COR-L47 (cell line): ENCODE measurements at places on chromosomes 7 and 10.

DNA sequence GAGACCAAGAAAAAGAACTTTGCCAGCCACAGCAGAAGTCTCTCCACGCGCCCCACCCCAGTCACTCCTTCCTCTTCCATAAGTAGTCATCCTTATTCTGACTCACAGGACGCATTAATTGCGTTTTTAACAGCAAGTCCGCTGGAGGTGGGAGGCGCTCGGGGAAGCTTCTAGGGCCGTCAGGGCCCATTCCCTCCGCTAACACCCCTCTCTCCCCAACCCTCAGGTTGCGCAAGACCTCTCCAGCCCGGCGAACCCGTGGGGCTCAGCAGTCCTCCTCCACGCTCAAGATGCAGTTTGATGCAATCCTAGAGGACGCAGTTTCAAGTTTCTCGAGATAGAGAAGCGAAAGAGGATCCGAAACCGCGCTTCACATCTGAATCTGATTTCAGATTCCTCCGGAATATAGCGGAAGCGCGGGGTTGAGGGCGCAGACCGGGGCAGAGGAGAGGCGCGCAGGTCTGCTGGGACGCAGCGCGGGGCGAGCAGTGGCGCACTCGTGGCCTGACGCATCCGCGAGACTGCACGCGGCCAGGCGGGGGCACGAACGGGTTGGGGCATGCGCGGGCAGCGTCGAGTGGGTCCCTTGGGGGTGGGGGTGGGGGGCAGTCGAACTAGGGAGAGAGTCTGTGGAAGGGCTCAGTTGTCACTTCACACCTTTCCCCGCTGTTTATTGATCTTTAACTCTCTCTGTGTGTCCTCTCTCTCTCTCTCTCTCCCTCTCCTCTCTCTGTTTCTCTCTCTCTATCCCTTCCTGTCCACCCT is 37.8 kb upstream of the PSAP start:
- peak; percentile 17 for DNase-seq

DNA sequence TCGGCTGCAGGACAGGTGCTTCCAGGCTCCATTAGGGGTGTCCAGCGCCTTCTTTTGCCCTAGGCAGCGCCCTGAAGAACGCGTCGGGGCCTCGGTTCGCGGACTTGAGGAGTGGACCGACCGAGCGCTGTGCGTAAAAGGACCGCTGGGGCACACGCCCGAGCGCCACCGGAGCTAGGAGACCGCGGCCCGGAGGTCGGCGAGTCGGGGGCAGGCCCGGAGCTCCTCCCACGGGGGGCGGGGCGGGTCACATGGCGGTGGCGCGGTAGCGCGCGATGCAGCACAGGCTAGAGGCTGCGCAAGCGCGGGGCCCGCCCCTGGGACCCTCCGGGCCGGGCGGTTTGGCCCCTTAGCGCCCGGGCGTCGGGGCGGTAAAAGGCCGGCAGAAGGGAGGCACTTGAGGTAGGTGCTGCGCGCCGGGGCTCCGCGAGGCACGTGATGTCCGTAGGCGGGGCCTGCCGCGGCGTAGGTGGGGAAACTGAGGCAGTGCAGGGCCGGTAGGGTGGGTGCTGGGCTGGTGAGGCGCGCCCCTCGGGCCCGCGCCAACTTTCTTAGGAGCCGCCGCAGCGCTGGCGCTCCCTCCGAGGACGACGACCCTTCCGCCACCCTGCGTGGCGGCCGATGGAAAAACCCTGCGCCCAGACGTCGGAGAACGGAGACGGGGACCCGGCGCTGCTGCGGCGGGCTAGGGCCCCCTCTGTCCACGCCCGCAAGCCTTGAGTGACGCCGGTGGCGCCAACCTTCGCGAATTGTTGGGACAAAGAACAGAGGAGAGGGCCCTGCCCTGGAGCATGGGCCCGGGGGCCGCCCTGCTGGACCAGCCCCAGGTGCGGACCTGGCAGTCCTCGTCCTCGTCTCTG is at the start of gene PRXL2A:
Gene PRXL2A (plus strand): TSS at position 310 of the 860 bp plus-strand sequence. CDS start 11,917 bp downstream, outside the sequence.
- peak; percentile 41 for DNase-seq

- no peak for DNase-seq
Measured at GRCh38 chr10:76440426-76440825, 1009.0 kb downstream of the LRMDA start.

DNA sequence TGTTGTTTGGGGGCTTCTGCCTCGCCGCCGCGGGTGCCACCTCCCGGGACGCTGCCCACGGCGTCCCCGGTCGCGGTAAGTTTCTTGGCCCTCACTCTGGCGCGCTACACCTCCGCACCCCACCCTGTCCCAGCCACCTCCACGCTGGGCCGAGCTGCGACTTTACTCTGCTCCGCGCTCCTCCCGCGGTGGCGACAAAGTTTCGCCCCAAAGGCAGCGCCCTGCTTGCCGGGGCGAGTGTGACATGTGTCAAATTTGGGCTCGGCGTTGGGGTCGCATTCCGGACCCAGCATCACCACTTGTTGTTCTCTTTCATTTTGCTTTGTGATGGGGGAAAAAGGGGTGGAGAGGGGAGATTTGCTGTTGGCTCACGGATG is 167.7 kb upstream of the PPP1R3A start:
- peak; percentile 36 for DNase-seq

DNA sequence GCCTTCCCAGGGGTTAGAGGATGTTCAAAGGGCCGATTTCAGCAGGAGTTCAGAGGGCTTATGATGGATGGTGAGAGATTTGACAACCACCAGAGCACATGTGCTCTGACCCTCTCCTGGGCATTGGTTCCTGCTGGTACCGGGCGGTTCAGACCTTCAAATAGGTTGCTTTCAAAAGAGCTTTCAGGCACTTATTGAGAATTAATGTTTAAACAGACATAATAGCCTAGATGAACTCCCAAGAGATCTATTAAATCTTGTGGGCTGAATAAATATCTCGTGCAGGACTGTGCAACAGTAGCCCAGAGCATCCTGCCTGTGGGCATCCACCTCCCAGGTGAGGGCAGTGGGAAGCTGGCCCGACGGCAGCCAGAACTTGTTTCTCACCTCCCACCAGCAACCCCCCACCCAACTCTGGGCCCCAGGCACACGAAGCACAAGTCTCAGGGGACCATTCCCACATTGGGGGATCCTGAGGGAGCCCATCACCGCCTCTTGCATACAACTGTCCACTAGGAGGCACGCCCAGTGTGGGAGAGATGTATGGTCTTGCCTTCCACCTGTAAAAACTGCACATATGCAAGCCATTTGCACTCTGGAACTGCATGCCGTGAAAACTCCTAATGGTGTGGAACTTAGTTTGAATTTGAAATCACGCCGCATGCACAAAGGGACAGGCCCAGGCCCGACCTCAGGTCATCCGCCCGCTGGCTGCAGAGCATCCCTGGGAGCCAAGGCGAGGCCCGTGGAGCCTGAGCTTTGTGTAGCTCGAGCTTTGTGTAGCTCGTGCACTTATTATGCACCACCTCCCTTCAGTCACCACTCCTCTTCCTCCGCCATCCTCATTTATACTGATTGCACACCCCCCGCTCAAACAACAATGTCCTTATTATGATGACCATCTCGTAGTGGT is 147.8 kb downstream of the ADCY1 start:
- DNase-seq = no peak

GRCh38 chr7:113087071-113087998 is 708 bp upstream of the GPR85 start:
- no peak for DNase-seq

- no peak for DNase-seq
Measured at GRCh38 chr10:5095687-5096086, 1.5 kb downstream of the AKR1C3 start.

DNA sequence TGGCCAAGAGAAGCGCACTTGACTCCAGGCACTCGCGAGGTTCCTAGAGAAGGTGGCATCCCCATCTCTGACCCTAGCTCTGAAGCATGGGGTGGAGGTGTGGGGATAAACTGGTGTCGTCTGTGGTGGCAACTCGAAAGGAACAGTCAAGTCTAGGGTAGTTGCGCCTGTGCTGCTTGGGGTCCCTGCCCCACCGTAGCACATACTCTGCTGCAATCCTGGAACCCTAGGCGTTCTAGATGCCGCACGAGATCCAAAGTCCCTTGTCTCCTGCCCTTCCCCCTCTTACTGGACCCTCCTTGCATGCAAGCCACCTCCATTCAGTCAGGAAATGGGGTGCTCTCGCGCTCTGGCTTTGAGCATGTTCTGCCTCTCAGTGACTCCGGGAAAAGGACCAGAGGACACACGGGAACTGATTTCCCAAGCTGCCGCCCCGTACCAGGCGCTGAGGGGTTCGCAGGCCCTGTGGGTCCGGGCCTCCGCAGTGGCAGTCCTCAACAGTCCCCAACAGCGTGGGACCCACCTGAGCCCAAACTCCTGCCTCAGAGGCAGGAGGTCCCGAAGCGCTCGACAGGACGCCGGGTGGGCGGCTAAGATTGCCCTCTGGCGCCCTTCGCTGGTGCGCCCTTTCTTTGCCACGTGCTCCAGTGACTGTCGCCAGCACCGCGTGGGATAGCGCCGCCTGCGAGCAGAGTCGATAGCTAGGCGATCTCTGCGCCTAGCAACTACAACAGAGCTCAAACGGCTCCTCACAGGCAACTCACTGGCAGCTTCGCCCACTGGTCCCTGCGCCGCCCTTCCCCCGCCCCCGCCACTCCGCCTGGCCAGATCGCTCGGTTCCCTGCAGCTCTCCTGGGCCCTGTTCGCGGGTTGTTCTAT is 452.0 kb downstream of the REEP3 start:
- no peak for DNase-seq

DNA sequence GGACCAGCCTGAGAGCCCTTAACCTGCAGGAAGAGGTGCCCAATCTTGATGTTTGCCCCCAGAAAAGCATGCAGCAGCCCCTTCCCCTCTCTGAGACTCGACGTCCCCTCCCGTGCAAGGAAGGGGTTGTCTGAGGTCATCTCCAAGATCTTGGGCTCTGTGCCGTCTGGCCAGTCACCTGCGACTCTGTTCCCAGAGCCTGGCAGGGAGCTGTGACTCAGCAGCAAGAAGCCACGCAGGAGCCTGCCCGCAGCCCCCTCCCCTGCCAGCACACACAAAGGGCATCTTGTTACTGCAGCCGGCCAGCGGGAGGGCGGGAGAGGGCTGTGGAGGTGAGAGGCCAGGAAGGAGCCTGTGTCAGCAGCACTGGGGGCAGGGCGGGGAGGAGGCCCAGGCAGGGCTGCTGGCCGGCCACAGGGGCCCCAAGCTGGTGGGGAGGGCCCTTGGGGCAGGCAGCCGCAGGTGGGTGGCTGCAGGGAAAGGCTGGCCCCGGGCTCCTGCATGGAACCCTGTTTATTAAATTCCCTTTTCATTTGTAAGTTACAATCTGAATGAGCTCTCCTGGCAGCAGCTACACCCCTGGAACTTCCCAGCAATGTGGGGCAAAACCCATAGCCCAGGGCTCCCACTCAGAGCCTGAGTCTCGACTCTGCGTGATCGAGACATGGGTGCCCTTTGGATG is 103.7 kb upstream of the ZMIZ1 start:
- DNase-seq = no peak

- DNase-seq = peak; percentile 12
Measured at GRCh38 chr10:29555746-29556481, 78.9 kb downstream of the SVIL start.

DNA sequence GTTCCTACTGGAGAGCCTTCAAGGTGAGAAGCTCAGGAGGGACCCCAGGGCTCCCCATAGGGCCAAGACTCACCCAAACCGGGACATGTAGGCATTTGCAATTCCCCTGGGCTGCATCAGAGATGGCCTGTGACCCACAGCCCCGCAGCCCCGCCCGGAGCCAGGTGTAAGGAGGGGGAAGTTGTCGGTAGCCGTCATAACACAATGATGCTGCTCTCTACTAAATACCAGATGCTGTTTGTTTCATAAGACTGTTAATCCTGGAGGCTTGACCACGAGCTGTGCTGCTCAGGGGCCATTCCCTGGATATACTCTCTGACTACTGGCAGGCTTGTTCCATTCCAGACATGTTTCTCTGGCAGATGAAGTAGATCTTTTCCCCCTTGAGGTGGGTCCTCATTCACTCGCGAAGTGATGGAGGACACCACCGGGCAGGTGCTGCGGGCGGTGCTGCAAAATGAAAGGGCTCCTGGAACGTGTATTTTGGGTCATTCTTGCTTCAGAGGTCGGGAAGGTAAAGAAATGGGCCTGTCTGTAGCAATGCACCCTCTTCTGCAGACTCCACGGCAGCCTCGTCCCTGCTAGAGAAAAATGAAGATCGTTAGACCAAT is 61.1 kb downstream of the MKI67 start:
- DNase-seq = no peak

GRCh38 chr10:119742947-119743648 is 17.2 kb downstream of the INPP5F start:
- no peak for DNase-seq

DNA sequence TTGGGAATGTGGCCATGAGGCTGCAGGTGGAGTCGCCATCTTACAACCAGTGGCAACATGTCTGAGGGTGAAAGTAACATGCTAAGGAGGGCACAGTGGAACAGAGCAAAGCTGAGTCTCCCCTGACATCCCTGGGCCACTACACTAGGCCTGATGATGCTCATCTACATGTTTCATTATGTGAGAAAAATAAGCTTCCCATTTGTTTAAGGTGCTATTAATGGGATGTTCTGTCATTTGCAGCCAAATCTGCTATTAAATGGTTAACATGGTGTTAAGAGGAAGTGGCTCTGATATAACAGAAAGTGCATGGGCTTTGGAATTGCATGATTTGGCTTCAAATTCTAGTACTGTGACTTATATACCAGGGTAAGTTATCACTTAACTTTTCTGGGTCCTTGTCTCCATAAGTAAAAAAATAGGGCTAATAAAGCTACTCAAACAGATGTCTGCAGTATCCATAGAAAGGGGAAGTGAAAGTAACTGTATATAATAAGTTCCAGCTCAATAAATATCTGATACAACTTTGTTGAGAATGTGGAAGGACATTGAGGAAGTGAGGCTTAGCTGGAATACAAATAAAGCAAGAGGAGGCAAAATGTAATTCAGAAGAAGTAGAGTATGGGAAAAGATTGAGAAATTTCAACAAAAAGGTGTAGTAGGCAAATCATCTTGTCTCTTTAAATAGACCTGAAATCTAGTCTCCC is 158.9 kb downstream of the RTKN2 start:
- DNase-seq = no peak

- DNase-seq = no peak
Measured at GRCh38 chr7:158830211-158830723, 958 bp upstream of the ESYT2 start.

DNA sequence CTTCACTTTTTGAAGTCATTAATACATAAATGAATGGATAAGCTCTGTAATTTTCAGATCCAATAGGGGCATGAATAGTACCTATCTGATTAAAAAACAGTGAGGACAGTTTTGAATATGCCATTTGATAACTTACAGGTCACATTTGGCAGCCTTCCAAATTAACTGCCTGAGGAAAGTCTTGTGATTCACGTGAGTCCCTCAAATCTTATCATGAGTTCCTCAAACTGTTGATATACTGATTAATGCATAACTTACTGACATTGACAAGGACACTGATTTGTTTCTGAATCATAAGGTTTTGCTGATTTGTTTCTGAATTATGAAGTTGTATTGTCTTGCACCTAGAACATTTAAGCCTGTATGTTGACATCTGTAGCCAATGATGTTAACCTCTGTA is 55.1 kb downstream of the ANKMY2 start:
- peak; percentile 13 for DNase-seq
